Activated CD4-positive, alpha-beta T cell treated with anti-CD3 and anti-CD28 coated beads for 4 hours (primary cell): ENCODE measurements at places on chromosomes 3 and 15.

DNA sequence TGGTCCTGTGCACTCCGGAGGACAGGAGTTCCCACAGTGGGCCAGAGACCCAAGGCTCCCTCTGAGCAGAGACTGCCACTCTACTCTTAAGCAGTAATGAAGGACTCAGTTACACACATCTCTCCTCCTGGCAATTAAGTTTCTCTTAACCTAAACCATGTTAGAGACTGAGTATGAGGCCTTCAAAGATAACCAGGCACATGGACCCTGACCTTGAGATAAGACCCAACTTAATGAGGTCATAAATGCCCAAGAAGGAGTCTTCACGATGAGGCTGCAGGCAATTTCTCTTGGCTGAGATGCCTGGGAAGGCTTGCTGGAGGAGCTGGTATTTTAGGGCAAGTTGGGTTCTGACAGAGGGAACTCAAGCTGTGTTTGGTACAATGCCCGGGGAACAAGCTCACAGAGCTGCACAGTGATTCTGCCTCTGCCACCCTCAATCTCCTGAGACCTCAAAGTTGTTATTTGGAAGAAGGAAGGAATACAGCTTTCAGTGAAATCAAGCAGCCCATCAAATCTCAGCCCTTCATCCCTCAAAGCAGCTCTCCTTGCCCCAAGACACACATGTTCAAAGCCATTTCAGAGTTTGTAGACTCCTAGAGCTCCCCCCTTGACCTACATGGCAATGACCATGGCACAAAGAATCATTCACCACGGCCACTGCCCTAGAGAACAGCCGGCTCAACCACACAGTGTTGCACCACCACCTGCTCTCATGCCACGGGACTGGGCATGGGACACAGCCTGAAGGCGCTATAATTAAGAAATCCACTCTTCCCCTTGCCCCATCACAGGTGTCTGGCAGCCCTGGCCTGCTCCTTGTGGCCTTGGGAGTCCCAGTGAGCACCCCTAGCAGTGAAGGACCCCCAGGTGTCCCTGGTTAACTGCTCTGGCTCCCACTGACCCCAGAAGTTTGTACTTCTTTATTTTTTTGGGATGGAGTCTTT lies 7.1 kb downstream of the RMDN3 start:
- no peak for DNase-seq

DNA sequence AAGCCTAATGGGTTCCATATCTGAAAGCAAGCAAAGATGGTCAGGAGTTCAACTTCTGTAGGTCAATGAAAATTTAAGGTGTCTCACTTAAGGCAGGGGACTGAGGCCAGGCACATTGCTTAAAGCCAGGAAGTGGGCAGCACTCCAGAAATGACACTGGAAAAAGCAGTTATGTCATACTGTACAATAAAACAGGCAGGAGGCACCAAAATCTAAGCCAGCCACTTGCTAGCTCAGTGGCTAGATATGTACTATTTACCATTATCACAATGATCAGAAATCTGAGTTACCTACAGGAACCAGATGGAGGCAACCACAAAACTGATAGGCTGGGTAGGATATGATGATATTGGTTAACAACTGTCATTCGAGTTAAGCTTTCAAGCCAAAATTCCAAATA lies 57.3 kb downstream of the FRMD5 start:
- no peak for DNase-seq

GRCh38 chr3:13884851-13885703 lies 5.2 kb upstream of the WNT7A start:
- peak; percentile 77 for DNase-seq

GRCh38 chr3:78178740-78179363 lies 1139.0 kb downstream of the ROBO2 start:
- DNase-seq: no peak

DNA sequence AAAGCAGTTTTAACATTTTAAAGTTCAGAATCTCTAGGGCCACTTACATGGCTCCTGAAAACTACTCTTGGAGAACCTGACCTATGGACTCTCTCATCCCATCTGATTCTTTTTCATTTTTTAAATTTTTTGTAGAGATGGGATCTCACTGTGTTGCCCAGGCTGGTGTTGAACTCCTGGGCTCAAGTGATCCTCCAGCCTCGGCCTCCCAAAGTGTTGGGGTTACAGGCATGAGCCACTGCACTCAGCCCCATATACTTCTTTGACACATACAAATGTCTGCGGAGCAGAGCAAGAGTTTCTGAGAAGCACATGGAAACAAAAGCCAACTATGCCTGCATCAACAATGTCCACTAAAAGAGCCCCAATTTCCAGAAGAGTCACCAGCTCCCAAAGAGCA lies 189.8 kb downstream of the FOXP1 start:
- no peak for DNase-seq

DNA sequence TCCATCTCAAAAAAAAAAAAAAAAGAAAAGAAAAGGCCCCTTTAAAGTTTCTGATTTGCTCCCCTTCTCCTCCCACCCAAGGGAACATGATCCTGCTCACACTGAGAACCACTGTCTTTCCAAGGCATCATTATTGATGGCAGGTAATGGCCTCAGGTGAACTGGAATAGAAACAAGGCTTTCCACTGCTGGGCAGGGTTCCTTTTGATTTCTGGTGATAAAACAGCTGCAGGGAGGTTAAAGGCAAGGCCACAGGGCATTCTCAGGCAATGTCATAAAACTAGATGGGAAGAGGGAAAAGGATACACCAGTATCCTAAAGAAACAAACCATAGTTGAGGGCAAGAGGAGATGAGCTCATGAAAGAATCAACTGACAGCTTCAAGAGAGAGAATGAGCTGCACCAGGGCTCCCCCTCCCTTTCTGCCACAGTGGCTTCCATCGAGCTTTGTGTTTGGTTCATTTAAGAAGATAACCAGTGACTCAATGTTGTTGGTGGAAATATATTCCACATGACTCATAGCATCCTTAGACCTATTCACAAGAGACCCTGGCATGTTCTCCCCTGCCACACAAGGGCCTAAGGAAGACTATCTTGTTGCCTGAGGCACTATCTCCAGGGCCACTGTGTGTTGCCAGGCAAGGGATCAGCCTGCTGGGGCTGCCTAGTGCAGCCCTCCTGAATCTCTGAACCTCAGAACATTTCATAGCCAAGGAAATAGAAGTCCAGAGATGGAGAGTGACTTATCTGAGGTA lies 86.4 kb downstream of the WDR76 start:
- DNase-seq: no peak

DNA sequence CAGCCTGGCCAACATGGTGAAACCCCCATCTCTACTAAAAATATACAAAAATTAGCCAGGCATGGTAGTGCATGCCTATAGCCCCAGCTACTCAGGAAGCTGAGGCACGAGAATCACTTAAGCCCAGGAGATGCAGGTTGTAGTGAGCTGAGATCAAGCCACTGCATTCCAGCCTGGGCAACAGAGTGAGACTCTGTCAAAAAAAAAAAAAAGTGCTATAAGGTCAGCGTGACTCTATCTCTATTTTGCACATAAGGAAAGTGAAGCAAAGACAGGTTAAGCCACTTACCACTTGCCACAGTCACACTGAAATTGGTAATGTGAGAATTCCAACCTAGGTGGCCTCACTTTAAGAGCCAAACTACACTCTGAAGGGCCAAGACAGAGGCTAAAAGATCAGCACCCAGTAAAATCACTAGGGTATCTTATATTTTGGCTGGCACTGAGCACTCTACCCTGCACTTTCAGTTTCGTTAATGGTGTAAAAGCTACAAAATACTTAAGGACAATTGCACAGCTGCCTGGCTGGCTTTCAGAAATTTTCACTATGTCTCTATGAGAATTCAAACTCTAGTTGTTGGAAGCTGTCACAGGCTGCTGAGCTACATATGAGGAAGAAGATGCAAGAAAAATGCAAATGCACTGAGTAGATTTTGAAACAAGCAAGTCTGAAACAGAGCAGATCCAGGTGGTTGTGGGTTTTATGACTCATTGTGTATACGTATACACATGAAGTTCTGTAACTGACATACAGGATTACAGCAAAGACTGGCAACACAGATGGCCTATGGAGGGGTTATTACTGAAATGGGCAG lies 32.7 kb downstream of the TRANK1 start:
- DNase-seq: peak; percentile 37

DNA sequence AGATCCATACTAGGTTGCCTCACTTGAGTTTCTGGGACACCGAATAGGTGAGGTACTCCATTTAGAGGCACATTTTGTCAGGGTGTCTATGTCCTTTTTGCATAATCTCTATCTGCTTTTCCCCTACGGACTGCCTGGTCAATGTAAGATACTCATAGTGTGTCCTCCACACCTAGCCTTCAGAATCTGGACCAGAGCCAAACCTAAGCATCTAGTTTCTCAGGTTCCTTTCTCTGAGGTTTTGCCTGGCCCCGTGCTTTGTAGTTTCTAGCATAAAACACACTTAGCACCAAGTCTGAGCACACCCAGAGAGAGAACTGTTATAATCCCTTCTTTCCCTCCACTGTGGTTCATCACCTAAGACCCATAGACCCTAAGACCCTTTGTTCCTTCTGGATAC lies 105.9 kb upstream of the MLF1 start:
- DNase-seq: no peak

GRCh38 chr3:126951561-126951960 lies 31.4 kb upstream of the PLXNA1 start:
- no peak for DNase-seq

DNA sequence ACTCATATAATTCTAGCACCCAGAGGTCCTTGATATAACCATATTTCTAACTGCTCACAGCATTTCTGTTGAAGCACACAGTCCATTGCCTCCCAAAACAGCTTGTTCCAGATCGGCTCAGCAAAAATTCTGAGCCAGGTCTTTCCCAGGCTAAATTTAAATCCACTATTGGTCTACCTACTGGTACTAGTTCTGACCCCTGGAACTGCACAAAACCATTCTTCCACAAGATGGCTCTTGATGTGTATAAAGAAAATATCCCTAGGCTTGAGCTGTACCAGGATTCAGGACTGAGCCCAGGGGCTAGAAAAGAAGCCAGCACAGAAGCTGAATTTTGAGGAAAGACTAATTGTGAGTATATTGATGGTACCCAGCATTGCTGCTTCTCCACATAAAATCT lies 75.4 kb upstream of the ABHD17C start:
- DNase-seq: no peak

DNA sequence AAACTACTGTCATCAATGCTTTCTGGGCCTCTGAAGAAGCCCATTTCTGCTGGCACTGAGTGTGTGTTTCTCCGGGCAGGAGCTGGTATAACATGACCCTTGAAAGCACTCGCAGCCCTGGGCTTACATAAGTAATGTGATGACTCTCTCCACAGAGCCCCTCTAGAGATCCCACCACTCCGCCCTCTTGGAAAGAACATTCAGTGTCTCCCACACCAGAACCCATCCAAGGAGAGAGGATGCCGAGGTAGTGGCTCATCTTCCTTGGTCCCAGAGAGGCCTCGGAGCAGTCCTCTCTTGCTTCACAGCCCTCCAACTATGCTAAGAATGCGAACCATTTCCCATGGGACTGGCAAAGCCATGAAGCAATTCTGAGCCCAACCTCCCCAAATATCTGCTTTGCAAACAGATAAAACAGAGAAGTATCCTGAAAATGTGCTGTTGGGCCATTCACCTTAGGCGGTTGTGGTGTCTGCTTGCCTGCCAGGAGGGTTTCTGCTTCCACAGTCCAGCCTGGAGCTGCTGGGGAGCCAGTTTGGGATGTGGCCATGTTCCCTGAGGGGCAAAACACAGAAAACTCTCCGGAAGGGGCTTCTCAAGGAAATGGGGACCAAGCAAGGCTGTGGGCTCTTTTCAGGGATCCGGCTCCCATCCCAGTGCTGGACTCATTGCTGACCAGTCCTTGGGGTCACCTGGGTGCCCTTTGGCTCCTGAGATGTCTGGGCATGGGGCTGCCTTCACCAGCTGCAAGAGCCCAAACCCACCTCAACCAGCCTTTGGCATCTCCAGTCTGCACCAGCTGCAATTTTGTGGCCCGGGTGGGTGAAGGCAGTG lies 47.3 kb downstream of the AMOTL2 start:
- no peak for DNase-seq

GRCh38 chr15:58434334-58434875 lies 2.6 kb downstream of the LIPC start:
- DNase-seq: no peak

- no peak for DNase-seq
Measured at GRCh38 chr15:101103598-101103997, 148.2 kb downstream of the CHSY1 start.

- no peak for DNase-seq
Measured at GRCh38 chr3:155007729-155008128, 72.4 kb upstream of the MME start.

DNA sequence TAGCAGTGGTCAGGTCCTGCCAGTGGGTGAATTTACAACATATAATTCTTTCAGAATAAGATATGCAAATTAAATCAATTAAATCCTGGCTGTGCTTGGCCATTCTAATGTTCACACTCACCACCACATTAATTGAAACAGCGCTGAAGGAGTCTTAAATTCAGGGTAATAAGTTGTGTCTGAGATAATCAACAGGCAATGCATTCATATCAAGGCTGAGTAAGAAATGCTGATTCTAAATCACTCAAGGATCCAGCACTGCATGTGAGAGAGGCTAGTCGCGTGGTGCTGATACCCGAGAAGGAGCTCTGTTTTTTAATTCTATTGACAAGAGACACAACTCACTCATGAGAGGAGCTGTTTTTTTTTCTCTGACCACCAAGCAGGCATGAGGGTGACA lies 588.8 kb upstream of the ADAMTS9 start:
- DNase-seq: no peak

GRCh38 chr3:62238003-62238402 lies 135.3 kb downstream of the FEZF2 start:
- DNase-seq: no peak

DNA sequence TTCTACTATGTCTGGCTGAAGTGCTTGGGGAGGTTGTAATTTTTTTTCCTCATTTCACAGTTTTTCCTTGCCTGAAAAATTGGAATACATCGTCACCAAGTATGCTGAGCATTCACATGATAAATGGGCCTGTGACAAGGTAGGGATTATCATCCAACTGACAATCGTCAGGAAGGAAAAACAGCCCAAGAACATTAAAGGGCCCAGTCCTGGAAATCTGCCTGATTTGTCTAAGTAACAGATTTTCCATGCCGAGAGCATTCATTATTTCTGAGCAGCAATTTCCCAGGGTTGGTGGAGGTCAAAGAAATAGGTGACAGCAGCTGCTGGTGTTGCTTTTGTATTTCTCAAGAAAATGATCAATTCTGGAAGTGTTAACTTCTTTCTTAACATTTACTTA lies 226.0 kb upstream of the CHRM5 start:
- DNase-seq: no peak

DNA sequence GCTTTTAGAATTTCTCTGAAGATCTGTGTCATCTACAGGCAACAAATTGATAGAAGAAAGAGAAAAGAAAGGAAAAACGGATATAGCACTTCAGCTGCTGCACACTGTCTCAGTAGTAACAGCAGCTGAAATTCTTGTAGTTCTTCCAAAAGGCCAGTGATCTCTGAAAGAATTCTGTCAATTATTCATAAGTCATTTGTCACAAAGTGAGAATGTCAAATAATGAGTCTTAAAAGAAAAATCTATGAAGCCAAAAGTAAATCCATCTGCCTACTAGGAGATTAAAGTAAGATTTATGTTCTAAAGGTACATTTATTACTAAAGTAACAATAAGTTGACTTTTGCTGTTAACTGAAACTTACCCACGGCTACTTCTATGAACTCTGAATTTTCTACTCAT lies 24.6 kb downstream of the IFT80 start:
- no peak for DNase-seq

- no peak for DNase-seq
Measured at GRCh38 chr3:112095731-112096130, 9.5 kb downstream of the C3orf52 start.
